ENCODE measurements at places on chromosomes 2 and 18. TPM values are rescaled to one million over a fixed set of nuclear protein-coding genes. Genes with fewer than 3 reads are reported as not detected.

GRCh38 chr18:46678041-46678440 is 21.0 kb upstream of the LOXHD1 start:
- no peak overlapping the region for H3K4me3 ChIP-seq
- peaks cover 3% of the 10 kb centered on the region for H3K4me1 ChIP-seq
- no peaks in the 10 kb centered on the region for H3K36me3 ChIP-seq
- H3K27me3 ChIP-seq, result no peaks in the 10 kb centered on the region
- H3K27ac ChIP-seq, result no peak overlapping the region

DNA sequence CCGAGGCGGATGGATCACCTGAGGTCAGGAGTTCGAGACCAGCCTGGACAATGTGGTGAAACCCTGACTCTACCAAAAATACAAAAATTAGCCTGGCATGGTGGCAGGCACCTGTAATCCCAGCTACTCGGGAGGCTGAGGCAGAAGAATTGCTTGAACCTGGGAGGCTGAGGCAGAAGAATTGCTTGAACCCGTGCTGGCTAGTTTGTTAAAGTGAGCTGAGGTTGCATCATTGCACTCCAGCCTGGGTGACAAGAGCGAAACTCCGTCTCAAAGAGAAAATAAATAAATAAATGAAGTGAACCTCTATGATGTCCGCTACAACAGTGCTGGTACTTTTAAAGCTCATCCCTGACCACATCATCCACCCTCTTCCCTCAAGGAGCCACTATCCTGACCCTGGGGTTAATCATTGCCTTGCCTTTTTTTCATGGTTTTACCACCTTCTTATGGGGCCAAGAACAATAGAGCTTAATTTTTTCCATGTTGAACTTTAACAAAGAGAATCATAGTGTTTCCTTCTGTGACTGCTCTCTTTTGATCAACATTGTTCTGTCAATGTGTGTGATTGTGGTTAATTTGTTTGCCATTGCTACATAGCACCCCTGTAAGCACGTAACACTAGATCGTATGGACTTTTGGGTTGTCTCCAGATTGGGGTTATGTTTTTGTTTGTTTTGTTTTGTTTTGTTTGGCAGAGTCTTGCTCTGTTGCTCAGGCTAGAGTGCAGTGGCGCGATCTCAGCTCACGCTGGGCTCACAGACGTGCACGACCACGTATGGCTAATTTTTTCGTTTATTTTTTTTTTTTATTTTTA is 17.1 kb upstream of the ATRAID start:
- H3K4me1 ChIP-seq, result no peaks in the 10 kb centered on the region
- H3K36me3 ChIP-seq, result no peaks in the 10 kb centered on the region

GRCh38 chr2:69594341-69594740 is 49.2 kb downstream of the AAK1 start:
- H3K27ac ChIP-seq, result no peak overlapping the region
- peaks cover 6% of the 10 kb centered on the region for H3K4me1 ChIP-seq
- no peaks in the 10 kb centered on the region for H3K36me3 ChIP-seq
- H3K27me3 ChIP-seq, result no peaks in the 10 kb centered on the region
- no peak overlapping the region for H3K4me3 ChIP-seq
- no peak for DNase-seq

Gene REG3G
- 8.8 TPM for total RNA-seq

DNA sequence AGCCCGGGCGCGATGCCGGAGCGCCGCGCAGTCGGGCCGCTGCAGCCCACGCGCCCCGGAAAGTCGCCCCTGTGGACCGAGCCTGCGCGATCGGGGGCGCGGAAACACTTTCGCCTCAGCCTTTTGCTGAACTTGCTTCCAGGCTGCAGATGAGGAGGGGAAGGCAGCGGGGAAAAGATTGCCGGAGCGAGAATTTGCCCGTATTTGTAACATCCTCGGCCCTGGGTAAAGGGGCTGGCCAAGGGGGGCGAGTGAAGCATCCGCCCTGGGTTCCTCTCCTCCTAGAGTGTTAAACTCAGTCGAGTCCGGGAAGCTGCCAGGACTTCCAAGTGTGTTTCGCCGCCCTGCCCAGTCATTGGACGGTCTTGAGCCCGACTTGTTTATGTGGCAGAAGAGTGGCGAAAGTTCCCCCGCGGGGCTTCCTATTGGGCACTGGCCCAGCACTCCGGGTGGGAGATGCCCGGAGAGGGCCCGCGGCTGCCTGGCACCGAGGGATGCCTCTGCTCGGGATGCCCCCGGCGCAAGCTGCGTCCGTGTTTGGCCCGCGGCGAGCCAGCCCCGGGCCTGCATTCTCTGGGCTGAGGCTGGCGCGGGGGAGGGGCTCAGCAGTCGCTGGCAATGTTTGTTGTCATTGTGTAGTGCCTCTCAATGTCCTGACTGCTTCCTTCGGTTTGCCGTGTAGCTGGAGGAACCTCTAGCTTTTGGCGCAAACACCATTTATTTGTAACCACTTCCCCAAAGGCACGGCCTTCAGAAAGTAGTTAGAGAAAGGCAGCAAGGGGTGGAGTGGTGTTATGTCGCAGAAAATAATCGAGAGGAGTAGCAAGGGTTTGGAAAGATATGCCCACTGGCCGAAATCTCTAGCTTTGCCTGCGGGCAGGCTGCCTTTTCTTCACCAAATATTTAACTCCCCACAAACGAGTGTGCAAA is 1.1 kb downstream of the CYBRD1 start:
- H3K4me3 ChIP-seq, result peak overlapping the region; percentile 86
- peak; percentile 81 for DNase-seq
- no peaks in the 10 kb centered on the region for H3K36me3 ChIP-seq
- no peaks in the 10 kb centered on the region for H3K27me3 ChIP-seq
- peak overlapping the region; percentile 71 for H3K27ac ChIP-seq
- no peaks in the 10 kb centered on the region for H3K4me1 ChIP-seq
